Right renal pelvis (tissue), 4 donors: ENCODE measurements at places on chromosomes 1 and 21. TPM values are rescaled to one million over a fixed set of nuclear protein-coding genes. Genes with fewer than 3 reads are reported as not detected.

DNA sequence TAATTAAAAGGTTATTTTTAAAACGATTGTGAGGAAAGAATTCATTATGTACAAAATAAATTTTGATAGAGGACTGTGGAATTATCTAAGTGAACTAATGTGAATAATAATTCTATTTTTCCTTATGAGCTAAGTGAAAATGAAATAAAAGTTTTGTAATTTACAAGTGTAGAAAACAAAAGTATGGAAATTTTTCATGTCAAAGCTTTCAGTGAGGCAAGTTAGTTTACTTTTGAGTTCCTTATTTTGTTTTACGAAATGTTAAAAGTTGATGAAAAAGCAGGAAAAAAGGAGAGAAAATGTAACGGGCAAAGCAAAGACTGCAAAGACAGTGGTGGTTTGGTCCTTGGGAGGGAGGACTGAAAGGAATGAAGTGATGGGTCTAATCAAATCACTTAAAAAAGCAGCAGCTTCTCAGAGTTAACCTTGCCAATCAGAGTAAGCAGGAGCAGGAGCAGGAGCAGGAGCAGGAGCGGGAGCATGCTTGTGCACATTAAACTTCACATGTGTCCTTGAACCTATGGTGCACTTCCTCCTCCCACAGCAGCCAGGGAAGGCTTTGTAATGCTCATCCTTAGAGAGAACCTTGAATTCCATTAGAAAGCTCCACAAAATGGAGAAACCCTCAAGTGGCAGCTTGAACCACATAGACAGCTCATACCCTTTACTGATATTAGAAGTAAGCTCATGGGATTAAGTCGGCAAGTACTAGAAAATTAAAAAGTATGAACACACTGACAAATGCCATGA is 133.4 kb downstream of the LHX4 start:
- DNase-seq = no peak

GRCh38 chr1:6348511-6349191 is 44.9 kb downstream of the ACOT7 start:
- DNase-seq = no peak

DNA sequence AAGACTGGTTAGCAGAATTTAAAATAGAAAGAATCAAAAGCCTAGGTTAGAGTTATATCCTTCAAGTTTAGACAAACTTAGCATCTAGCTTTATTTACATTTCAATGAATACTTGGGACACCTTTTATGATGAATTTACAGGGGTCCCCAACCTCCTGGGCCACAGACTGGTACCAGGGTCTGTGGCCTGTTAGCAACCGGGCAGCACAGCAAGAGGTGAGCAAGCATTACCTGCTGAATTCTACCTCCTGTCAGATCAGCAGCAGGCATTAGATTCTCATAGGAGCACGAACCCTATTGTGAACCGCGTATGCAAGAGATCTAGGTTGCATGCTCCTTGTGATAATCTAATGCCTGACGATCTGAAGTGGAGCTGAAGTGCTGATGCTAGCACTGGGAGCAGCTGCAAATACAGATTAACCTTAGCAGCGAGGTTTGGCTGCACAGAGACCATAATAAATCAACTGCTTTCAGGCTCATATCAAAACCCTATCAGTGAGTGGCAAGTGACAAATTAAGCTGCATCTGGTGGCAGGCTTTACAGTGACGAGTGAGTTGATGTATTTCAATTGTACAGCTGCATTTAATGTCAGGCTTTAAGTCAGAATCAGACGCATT is 82.0 kb downstream of the UCHL5 start:
- DNase-seq = no peak

The FAAH gene
- 17.7 TPM for polyA plus RNA-seq

The SYTL1 gene
- polyA plus RNA-seq = 16.0 TPM

The AXDND1 gene
- 12.0 TPM for polyA plus RNA-seq

The RGS18 gene
- 1.9 TPM for polyA plus RNA-seq
